ENCODE measurements at places on chromosomes 12 and 14. TPM values are rescaled to one million over a fixed set of nuclear protein-coding genes. Genes with fewer than 3 reads are reported as not detected.

GRCh38 chr12:40058721-40059190, 47.1 kb downstream of the SLC2A13 start:
- DNase-seq: no peak

GRCh38 chr14:99191395-99192027, 80.5 kb downstream of the BCL11B start:
- no peak for DNase-seq

DNA sequence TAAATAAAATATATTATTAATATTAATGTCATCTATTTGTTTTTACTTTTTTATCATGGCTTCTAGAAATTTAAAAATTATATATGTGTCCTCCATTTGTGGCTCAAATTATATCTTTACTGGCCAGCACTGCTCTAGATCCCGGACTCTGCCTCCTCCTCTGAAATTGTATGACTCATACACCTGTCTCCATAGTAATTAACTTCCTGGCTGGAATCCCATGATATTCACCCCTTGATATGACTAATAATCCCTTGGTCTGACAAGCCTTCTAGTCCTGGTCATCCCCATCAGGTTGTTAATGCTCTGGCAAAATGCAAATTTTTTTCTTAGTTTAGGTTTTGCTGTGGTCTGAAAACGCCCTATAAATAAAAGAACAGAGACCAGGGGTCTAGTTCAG, 116.2 kb downstream of the BMP4 start:
- DNase-seq: no peak

DNA sequence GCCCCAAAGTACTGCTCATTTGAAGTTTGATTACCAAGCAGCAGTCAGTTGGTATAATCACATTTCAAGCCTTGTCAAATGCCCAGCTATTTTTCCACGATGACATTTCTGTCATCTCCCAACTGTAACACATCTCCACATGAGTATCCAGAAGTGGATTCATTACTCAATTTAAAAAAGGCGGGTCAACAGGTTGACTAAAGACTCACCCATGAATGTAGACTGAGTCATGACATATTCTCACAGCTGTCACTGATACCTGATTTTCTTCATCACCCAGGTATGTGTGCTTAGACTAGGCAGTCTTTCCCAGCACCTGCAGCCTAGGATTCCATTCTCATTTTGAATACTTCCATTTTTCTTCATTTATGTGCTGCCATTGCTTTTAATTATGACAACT, 75.1 kb upstream of the DBX2 start:
- DNase-seq: no peak

DNA sequence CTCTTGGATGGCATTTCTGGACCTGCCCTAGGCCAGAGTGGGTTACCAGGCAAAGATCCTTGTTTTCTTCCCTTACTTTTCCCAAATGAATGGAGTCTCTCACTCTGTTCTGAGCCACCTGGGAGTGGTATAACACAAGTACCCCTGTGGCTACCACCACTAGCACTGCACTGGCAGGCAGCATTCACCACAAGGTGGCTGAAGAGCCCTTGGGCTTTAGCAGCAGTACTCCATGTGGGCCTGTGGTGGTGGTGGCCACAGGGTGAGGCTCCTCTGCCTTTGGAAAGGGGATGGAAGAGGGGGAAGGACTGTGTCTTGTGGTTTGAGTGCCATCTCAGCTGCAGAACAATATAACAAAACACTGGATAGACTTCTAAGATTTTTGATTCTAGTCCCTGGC, 38.1 kb upstream of the LMNTD1 start:
- no peak for DNase-seq

DNA sequence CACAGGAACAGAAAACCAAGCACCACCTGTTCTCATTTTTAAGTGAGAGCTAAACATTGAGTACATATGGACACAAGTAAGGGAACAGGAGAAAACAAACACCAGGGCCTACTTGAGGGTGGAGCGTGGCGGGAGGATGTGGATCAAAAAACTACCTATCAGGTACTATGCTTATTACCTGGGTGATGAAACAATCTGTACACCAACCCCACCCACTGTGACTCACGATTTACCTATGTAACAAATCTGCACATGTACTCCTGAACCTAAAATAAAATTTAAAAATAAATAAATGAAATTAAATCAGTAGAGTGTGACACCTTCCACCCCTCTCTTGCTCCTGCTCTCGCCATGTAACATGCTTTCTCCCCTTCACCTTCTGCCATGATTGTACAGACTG, 615.5 kb downstream of the RPL10L start:
- DNase-seq: no peak

GRCh38 chr12:16330560-16330959, 16.9 kb upstream of the MGST1 start:
- DNase-seq: no peak

DNA sequence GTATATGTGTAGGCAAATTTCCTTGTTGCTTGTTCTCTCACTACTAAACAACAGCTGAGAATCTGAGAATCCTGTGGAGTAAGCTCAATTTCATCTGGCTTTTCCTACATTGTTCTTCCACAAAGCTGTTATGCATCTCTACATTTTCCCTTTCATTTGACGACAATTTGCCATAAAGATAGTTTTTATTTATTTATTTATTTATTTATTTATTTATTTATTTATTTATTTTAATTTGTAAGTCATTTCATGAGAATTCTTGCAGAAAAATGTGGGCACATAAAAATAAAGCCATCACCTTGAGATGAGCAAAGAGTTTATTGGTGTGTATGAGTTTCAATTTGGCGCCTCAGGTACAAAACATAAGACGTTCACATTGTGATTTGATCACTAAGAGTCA, 545.9 kb upstream of the SEL1L start:
- DNase-seq: no peak

- peak; percentile 77 for DNase-seq
Observed at GRCh38 chr12:1533602-1534304, 60.6 kb downstream of the FBXL14 start.

GRCh38 chr14:51822499-51822898, 37.9 kb upstream of the GNG2 start:
- DNase-seq: no peak

DNA sequence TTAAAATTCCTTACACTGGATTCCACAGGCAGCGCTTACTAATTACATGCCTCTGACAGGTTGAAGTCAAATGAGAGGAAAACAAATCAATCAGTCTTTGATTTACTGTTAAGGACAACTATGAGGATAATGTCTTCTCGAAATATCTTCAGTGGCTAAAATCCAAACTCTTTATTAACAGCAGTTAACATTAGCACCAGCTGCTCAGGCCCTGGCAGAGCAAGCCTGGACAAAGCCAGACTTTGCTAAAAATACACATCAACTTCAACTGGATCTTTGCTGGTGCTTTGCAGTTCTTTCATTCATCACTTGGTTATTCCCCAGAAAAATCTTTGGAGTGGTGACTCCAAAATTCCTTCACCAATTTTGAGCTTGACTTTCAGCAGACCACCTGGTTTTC, 98.7 kb downstream of the HECTD4 start:
- no peak for DNase-seq

DNA sequence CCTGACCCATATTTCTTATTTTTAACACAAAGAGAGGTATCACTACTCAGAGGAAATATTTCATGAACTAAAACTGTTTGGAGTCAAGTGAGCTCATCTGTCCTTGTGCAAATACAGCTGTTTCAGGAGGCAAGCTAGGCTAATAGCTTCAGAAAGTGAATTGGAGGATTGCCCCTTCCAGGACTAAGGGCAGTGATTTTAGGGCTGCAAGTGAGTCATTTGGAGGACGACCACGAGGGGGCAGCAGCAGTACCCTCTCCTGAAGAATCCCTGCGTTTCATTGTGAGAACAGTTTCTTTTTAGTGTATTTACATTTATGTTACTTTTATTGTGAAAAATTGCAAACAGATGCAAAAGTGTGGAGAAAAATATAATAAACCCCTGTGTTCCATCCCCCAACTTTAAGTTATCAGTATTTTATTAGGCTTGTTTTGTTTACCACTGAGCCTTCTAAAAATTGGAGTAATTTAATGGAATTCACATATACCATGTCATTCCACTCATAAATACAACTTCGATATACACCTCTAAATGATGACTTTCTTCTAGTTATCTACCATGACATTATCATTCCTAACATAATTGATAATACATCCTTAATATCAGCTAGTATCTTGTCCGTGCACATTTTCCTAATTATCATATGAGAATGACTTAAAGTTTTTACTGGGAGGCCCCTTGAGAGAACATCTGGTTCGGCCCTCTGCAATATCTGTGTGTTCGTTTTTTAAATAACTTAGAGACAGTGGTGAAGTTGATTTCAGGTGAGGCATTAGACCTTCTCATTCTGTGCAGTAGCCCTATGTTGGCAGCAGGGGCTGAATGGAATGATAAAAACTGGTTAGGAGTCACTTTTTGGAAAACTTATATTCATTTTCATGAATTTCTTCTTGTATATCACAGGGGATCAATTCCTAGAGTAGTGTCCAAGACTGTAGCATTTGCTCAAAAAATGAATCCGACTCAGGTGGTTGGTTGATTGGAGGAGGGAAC, 13.7 kb downstream of the FOXJ2 start:
- DNase-seq: no peak

DNA sequence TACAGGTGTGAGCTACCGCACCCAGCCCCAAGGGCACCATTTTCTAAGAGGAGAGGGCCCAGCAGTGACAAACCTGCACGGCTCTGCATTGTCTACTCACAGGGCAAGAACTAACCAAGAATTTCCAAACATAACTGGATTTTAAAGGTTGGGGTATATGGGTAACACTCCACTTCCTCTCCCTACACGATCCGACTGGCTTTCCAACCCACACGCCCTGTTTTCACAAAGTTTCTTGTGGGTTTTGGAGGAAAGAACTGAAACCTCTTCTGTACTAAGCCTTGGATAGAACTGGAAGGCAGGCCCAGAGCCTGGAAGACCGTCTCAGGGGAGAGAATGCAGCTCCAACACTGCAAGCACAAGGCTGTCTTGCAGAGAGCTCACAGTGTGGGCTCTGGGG, 24.9 kb downstream of the SNRNP35 start:
- no peak for DNase-seq

GRCh38 chr12:109725321-109726105, 11.9 kb downstream of the FAM222A start:
- no peak for DNase-seq

DNA sequence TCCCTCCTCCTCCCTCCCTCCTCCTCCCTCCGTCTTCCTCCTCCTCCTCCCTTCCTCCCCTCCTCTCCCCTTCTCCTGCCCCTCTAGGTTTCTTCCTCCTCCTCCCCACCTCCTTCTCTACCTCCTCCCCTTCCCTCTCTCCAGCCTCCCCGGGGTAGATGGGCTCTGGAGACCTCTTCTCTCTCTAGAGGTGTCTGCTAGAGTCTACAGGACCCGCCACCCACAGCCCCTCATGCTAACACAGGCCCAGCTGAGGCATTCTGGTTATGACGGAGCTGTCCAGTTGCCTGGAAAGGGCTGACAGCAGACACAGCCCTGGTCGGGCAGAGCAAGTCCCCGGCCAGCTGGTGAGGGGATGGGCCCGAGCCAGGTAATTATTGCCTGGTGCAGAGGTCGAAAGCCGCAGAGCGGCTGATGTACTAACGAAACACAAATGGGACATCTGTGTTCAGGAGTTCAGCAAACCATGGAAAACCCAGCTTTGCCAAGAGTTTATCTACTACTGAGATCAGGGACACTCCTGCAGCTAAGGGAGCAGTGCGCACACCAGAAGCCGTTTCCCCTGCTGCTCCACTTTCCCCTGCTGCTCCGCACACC, 96.2 kb downstream of the PAPOLA start:
- no peak for DNase-seq

DNA sequence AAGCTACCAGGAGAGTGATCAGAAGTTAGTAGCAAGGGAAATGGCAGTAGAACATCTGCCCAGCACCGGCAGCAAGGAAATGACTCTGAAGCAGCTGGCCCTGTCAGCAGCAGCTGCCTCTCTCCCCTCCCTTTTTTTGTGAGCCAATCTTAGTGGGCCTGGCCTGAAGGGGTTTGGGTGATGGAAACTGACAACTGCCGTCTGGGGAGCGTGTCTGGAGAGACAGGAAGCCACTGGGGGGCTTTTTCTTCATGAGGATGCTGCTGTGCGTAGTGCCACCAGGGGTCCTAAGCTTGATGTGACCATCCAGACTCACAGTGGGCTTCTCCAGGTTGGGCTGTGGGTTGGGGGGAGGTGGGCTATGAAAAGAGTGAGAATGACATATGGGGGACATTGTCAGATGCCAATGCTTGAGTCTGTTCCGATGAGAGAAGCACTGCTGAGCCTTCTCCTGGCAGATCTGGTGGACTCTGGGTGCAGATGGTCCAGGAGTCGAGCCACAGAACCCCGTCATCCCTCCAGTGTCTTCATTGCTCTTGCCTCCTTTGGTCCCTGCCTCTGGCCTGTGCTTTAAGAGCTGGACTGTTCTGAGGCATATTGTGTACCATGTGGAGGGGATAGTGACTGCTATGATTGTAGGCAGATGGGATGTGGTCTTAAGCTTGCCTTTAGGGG, 87.6 kb upstream of the HIF1A start:
- no peak for DNase-seq

Gene BTBD6
- total RNA-seq: 26.4 TPM

Gene PARPBP
- 21.2 TPM for total RNA-seq

Gene SNX6
- total RNA-seq: 43.0 TPM

Gene EFS
- total RNA-seq: 0.08 TPM

Gene TAS2R7
- not detected for total RNA-seq

Gene TMEM117
- 6.3 TPM for total RNA-seq

Gene OTX2
- 0.27 TPM for total RNA-seq

Gene TAS2R46
- 1.3 TPM for total RNA-seq

Gene OSGEP
- 47.8 TPM for total RNA-seq

Gene PMCH
- total RNA-seq: not detected

Gene RAB2B
- total RNA-seq: 18.4 TPM

Gene PRKD1
- 0.56 TPM for total RNA-seq

Gene FAM90A1
- 0.62 TPM for total RNA-seq

Gene EEF1AKMT3
- 4.2 TPM for total RNA-seq

Gene PIANP
- 0.08 TPM for total RNA-seq

Gene ATP23
- total RNA-seq: 8.7 TPM

Gene SLCO1B1
- not detected for total RNA-seq

Gene MYF6
- total RNA-seq: not detected

Gene ITPK1
- 56.1 TPM for total RNA-seq

Gene MYH6
- total RNA-seq: not detected

Gene P2RX7
- 2.2 TPM for total RNA-seq

Measured in GM12878 (cell line).